Large intestine (tissue), 12 donors: ENCODE measurements at places on chromosomes 2 and 18. TPM values are rescaled to one million over a fixed set of nuclear protein-coding genes. Genes with fewer than 3 reads are reported as not detected.

- no peak for DNase-seq
These were observed 69.2 kb upstream of the HNRNPA3 start for GRCh38 chr2:177143444-177143843.

Gene TUBA3E
- polyA plus RNA-seq: 0.09 TPM

Gene SERPINB11
- polyA plus RNA-seq: not detected

DNA sequence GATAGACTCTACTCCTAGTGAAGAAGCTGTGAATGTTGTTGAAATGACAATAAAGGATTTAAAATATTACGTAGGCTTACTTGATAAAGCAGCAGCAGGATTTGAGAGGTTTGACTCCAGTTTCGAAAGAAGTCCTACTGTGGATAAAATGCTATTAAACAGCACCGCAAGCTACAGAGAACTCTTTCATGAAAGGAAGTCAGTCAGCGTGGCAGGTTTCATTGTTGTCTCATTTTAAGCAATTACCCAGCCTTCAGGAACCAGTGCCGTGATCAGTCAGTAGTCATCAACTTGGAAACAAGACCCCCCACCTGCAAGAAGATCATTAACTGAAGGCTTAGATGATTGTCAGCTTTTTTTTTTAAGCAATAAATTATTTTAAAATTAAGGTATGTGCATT, 14.0 kb downstream of the USP14 start:
- DNase-seq: no peak

Gene LRRC30
- not detected for polyA plus RNA-seq

- no peak for DNase-seq
These were observed 222.5 kb downstream of the GBX2 start for GRCh38 chr2:235945608-235946140.

GRCh38 chr18:60019463-60019840, 119.7 kb downstream of the PMAIP1 start:
- DNase-seq: no peak

DNA sequence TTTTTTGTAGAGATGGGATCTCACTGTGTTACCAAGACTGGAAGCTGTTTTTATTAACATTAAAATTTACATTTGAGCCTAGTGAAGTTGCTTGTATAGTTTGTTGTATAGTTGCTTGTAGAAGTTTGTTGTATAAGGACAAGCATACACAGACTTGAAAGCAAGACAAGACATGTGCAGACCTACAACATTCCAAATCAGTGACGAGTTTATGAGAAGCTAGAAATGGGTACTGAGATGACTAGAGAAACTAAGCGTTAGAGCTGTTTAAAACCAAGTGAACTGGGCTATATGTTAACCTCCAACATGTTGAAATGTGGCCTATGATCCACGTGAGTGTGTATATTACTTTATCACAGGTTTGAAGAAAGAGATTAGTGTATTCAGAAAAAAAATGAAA, 39.1 kb downstream of the ABCB11 start:
- peak; percentile 47 for DNase-seq

Gene PAX8
- polyA plus RNA-seq: 2.1 TPM

Gene PRKAG3
- 0.07 TPM for polyA plus RNA-seq

GRCh38 chr2:143231254-143231645, 102.0 kb downstream of the ARHGAP15 start:
- DNase-seq: no peak

Gene IL1R2
- 0.67 TPM for polyA plus RNA-seq

DNA sequence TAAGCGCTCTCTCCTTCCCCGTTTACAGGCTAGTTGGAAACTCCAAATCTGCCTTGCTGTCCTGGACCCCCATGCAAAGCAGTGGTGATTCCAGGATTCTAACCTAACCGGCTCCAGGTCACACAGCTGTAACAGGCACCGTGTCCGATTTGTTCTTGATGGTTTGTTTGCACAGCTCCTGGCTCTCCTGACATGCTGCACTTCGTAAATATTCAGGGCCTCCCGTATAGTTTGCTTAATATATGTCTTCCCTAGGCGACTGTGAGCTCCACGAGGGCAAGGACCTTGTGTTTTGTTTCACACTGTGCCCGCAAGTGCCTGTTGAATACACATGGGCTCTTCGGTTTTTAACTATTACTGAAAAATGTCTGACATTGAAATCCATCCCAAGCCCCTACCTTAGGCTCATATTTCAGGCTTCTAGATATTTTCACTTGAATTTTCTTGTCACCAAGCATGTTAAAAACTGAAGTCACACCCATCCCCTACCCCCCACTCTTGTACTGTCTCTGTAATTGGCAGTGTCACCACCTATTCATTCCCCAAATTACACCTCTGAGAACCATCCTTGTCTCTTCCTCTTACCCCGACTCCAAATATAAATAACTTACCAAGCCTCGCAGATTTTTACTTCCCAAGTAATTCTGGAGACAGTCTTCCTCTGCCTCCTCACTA, 1.0 kb upstream of the PUM2 start:
- DNase-seq: no peak

Gene MOCOS
- polyA plus RNA-seq: 3.8 TPM

DNA sequence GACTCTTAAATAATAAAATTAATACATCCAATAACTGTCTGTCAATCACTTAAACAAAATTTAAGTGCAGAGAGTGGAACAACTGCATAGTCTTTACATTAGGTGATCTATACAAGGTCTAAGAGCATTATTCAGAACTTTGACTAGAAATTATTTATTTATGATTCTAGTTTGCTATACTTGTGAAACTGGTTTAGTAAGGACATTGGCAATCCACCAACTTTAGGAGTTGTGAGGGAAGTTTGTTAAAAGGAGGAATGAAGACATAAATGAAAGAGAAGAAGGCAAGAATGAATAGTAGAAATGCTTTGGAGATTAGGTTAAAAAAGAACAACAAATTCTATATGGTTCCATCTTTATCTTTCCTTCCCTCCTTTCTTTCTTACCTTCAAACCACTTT, 217.5 kb downstream of the GPD2 start:
- DNase-seq: no peak

Gene SLC9A4
- polyA plus RNA-seq: 0.04 TPM

Gene HJURP
- 10.6 TPM for polyA plus RNA-seq

GRCh38 chr2:127032621-127033020, 74.3 kb downstream of the BIN1 start:
- DNase-seq: no peak

Gene CD207
- polyA plus RNA-seq: 1.9 TPM

GRCh38 chr18:1906421-1906820, 664.9 kb downstream of the METTL4 start:
- no peak for DNase-seq

- DNase-seq: no peak
These were observed 177.5 kb downstream of the RBM43 start for GRCh38 chr2:151083856-151084795.

Gene ACOXL
- polyA plus RNA-seq: 0.07 TPM

Gene NPC1
- polyA plus RNA-seq: 34.6 TPM

Gene SP140
- 2.2 TPM for polyA plus RNA-seq

- DNase-seq: no peak
These were observed 294.3 kb upstream of the ZNF804A start for GRCh38 chr2:184304006-184304405.
